ENCODE measurements at places on chromosomes 6 and 20.

DNA sequence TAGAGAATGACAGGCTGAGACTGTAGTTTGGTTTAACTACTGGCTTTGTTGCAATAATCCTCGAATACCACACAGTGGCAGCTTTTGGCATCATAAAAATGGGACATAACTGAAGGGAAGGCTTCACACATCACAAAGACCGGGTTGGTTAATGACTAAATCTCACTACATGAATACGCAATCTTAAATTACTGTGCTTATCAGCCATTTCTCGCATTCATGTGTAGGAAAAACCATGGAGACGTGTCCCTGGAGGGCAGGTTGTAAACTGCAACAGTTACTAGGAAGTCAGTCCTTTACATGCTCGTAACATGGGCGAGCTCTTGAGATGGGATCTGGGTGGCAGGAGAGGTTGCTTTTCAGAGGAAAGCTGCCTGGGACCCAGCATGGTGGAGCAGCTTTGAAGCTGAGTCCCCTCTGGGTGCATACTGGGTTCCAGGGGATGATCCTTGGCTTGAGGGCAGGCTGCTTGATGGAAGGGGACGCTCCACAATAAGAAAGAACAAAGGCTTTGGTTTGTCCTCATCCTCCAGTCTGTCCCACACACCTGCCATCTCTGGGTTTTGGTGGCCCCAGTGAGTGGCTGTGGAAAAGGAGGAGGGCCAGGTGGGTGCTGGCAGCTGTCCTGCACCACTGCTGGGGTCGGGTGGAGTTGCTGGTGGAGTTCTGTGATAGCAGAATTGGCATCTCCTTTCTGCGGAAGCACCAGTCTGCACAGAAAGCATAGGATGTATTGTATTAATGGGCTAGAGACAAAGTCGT lies 2.1 kb downstream of the RPS21 start:
- DNase-seq, result no peak

- DNase-seq, result no peak
Observed at GRCh38 chr20:42485556-42485955, 704.1 kb downstream of the PTPRT start.

GRCh38 chr20:7693761-7694160 lies 246.5 kb downstream of the HAO1 start:
- DNase-seq, result no peak

DNA sequence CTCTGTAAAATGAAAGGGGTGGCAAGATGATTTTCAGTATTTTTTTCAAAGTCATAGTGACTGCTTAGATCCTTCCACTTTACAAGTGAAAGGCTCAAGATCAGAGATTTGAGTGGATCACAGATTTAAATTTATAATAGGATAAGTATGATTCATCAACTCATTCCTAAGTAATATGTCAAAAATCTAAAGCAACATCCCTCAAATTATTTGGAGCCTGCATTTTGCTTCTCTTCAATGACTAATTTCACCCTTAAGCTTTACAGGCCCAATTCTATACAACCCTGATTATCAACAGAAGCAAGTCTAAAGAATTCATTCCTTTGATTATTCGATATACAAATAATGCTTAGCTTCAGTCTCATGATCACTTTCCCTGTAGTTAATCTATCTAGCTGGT lies 93.9 kb upstream of the HEY2 start:
- DNase-seq, result no peak

GRCh38 chr6:119077391-119077642 lies 1.1 kb downstream of the FAM184A start:
- no peak for DNase-seq

Measured in stimulated activated CD4-positive, alpha-beta T cell treated with anti-CD3 and anti-CD28 coated beads, Interleukin-1b, Interleukin-23, amount 100 ng/mL, for 48 hours (primary cell).